ENCODE measurements at places on chromosomes 1 and 21.

DNA sequence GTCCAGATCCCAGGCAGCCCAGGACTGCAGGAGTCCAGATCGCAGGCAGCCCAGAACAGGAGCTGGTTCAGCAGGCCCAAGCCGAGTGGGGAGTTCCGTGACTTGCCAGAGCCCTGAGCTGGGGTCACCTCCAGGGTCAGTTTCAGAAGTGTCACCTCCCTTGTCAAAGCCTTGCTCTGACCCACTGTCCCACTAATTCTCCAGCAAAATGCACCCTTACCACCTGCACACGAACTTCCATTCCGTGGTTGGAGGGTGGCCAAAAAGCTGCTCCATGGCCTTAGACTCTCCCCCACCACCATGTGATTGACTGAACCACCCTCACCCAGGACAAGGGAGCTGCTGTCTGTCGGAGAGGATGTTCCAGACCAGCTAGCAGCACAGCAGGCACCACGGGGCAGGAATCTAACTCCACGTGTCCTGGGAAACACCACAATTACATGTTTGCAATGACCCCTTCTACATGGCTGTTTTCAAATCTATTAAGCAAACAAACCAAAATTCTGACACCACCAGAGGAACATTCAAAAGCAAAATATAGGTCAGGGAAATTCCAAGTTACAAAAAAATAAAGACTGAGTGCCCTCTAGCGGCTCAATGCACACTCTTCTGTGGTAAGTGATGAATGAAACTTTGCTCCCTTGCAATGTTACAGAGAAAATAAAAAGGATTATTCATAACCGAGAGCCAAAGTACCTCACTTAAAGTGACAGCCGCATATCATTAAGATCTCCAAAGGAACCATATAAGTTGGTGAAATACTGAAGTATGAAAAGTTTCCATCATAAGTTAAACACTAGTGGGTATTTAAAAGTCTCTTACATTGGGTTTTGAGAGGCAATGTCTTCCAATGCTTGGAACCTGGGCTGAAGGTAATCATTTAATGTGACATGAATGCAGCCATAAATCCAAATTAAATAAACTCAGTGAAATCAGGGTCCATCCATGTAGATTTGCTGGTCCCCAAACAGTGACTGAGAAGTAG lies 76.3 kb downstream of the NPHP4 start:
- DNase-seq, result peak; percentile 10

GRCh38 chr1:151048645-151049032 lies 1.1 kb downstream of the C1orf56 start:
- no peak for DNase-seq

DNA sequence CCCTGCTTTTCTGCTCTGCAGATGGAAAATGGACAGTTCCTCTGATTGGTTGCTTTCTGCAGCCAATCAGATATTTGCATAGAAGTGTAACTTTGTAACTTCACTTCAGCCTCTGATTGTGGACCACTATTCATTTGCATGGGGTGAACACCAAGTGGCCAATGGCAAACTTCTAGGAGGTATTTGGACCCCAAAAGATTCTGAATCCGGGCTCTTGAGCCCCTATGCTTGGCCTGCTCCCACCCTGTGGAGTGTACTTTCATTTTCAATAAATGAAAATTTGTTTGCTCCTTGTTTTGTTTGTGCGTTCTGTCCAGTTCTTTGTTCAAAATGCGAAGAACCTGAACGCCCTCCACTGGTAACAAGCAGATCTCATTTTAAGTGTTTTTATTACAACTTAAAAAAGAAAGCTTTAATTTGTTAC lies 6.4 kb upstream of the GSTM4 start:
- DNase-seq, result peak; percentile 27

DNA sequence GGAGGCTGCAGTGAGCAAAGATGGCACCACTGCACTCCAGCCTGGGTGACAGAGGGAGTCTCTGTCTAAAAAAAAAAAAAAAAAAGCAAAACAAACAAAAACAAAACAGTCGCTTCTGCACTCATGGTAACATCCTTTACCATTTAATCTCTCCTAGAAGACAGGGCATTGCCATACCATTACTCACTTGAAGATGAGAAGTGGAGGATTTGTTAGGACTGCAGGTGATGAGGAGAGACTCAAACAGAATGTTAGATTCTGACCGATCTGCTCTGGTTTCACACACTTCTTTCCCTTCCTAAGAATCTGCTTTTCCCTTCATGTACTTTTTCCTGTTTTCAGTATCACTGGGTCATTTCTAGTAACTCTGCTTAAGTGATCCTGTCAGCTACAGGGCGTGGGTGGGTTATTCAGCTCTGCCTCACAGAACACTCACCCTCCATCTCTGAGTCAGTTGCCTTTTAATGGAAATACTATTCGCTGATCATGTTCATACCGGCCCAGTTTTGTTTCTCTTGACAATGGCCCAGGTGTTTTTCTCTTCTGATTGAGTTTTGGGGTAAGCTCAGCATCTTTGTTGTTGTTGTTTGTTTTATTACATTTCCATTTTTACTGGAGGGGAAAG lies 148.0 kb upstream of the ERG start:
- DNase-seq, result no peak

DNA sequence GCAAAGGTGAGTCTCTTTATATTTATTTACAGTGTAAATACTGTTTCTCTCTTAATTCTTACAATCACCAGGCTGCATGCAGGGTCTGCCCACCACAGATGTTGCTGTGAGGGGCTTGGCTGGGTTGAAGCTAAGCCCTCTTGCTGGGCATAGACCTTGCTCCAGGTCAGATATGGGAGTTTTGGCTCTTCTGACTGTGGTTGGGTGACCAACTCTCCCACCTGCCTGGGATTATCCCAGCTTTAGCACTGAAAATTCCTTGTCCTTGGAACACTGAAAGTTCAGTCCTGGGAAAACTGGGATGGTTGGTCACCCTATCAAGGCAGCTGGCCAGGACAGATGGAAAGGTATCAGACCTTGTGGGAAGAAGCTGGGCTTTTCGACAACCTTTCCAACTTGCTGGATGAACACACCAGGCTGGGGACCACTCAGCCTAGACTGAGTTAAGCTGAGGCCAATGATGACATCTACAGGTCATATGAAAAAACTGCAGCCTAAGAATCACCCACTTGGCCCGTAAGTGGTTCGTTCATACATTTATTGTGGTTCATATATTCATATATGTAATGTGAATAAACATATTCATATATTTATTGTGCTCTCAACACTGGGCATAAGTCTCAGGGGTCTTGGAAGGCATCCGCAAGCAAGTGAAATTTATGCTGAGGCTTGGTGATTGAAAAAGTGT lies 26.6 kb upstream of the HPDL start:
- DNase-seq, result peak; percentile 74

DNA sequence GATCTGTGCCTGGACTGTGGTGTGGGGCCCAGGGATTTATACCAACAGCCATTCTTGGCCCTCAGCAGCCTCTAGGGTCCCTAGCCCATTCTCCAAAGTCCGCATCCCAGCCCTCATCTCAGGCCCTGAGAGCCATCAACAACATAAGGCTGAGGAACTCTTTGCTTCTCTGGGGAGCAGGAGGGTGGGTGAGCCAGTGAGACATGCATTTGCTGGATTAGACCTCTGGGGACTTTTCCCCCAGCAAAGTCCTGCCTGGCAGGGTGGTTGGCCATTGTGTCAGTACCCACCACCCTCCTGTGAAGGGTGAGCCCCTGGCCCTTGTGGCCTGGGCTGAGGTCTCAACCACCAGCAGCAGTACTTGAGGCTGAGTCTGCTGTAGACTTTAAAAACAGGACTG lies 24.2 kb upstream of the FAM20B start:
- DNase-seq, result no peak

- no peak for DNase-seq
Measured at GRCh38 chr1:190904091-190904695, 426.5 kb upstream of the BRINP3 start.

GRCh38 chr1:162710345-162710744 lies 78.1 kb downstream of the DDR2 start:
- DNase-seq, result no peak

GRCh38 chr21:40373761-40374160 lies 473.2 kb downstream of the DSCAM start:
- DNase-seq, result no peak

GRCh38 chr1:33222381-33222780 lies 33.9 kb upstream of the ZNF362 start:
- DNase-seq, result no peak

DNA sequence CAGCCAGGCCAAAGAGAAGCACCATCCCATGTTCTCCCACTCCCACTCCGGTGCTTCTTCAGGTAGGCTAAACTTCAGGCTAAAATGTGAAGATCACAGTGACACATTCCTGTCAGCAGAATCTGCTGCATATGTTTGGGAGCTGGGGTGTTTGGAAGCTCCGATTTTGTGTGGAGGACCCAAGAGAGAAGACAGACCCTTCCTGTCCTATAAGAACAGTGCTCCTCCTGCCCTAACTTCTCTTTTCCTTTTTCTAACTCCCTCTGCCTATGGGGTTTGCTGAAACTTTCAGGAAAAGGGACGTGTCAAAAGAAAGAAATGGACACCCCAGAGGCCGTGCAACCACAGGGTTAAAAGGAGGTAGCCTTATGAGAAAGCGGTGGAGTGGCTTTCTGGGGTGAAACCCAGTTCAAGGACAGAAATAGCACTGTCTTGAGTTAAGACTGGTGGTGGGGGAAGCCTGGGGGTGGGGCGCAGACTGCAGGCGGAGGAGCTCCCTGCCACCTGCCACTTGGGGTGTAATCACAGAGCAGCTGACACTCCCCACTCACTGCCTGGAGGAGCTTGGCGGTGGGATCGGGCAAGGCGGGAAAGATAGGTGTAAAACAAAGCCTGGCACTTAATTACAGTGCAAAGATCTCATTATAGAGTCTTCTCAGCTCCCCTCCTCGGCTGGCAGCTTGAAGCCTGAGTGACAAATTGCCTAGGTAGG lies 645 bp upstream of the TLR5 start:
- DNase-seq, result no peak

- no peak for DNase-seq
Measured at GRCh38 chr1:27116697-27117096, 38.2 kb downstream of the SLC9A1 start.

DNA sequence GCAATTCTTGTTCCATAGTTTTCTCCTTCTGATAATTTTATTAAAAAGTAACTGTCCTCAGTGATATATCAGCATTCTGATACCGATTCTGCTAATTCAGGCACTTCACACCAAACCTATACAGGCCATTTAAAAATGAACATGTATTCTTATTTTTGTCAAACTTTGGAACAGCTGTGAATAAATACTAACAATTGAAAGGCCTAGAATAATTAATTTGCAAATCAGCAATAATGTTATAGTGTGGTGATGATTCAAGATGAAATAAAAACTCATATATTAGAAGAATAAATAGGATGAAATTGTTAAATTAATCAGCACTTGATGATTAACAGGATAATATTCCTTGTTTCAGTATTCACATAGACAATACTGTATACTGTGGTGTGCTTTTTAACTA lies 9.9 kb downstream of the CDKN2C start:
- no peak for DNase-seq

DNA sequence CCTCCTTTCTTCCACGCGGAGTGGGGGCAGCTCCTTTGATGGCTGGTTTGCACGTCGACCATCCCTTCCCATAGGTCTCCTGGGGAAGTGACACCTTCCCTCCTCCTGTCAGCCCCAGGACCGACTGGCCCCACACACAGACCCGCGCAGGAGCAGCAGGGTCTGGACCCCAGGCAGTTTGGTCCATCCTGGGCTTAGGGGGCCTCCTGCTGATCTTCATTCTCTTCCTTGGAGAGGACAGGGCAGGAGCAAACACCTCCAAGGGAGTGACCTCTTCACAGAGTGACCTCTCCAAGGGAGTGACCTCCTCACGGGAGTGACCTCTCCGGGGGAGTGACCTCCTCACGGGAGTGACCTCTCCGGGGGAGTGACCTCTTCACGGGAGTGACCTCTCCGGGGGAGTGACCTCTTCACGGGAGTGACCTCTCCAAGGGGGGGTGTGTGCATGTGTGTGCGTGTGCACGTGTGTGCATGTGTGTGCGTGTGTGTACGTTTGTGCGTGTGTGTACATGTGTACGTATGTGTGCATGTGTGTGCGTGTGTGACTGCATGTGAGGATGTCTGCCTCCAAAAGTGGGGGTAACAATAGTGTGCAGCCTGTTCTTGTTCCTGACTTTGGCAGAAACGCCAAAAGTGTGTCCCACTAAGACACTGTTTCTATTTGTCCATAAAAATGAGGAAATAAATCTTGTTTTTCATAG lies 29.8 kb downstream of the COL6A1 start:
- no peak for DNase-seq

DNA sequence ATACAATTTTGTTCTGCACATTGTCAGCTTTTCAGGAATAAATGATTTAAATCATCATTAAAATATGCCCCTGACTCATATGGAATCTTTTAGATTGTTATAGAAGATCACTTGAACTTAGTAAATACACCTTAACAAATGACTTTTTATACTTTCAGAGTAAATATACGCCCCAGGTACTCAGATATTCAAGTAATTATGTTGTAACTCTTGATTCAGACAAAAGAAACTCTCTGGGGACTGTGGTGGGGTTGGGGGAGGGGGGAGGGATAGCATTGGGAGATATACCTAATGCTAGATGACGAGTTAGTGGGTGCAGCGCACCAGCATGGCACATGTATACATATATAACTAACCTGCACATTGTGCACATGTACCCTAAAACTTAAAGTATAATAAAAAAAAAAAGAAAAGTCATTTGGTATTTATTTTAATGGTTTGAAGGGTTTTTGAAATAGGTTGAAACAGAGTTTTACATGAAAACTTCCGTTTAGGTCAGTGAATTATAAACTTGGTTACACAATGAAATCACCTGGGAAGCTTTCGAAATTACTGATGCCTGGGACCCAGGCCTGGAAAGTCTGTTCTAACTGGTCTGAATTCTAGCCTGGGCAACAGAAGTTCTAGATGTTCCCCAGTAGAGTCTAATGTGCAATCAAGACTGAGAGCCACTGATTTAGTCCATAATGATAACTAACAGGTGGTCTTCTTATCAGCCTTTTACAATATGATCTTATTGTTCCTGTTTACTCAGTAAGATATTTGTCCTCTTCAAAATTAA lies 320.5 kb upstream of the NR5A2 start:
- DNase-seq, result no peak

DNA sequence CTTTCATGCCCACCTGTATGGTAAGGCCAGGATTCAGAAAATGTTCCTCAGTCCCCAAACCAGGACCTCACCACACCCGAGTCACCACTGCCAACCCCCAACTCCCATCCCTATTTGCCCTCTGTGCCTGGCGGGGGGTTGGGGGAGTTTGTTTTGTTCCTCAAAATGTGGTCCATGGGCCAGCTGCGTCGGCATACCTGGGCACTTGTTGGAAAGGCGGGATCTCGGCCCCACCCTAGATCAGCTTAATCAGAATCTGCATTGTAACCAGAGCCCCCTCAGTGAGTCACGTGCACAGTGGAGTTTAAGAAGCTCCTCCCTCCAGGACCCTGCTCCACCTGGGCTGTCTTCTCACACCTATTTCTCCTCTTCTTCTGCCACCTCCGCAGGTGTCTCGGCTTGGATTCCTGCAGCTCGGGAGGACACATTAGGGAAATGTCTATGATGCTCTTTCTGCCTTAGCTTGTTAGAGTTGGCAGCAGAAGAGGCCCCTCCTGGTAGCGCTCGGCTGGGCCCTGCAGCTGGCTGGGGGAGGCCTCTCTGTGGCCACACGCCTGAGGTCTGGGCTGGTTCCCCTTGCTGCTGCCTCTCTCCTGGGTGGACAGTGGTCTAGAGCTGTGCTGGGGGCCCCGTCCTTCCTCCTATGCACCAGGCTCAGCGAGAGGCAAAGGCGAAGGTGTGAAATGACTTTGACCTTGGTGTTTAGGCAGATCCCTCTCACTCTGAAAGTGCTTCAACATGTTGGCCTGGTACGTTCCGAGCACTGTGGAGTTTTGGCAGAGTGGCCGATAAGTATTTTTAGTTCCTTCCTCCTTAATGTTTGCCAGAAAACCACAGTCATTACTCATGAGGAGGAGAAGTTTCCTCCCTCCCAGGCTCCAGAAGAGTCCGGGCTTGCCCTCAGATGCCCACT lies 41.8 kb upstream of the CAMTA1 start:
- no peak for DNase-seq
